H54 (cell line): ENCODE measurements at places on chromosomes 11 and 22.

DNA sequence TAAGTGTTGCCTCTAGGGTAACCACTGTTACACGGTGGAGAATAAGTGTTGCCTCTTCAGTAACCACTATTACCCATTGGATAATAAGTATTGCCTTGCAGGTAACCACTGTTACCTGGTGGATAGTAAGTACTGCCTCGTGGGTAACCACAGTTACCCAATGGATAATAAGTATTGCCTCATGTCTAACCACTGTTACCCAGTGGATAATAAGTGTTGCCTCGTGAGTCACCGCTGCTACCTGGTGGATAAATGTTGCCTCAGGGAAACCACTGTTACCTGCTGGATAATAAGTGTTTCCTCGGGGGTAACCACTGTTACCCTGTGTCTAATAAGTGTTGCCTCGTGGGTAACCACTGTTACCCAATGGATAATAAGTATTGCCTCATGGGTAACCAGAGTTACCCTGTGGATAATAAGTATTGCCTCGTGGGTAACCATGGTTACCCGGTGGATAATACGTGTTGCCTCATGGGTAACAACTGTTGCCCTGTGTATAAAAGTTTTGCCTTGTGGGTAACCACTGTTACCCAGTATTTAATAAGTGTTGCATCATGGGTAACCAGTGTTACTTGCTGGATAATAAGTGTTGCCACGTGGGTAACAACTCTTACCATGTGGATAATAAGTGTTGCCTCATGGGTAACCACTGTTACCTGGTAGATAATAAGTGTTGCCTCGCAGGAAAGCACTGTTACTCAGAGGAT lies 12.3 kb upstream of the NXPE4 start:
- no peak for DNase-seq

GRCh38 chr11:46315033-46315738 lies 32.1 kb upstream of the DGKZ start:
- DNase-seq, result peak; percentile 96

DNA sequence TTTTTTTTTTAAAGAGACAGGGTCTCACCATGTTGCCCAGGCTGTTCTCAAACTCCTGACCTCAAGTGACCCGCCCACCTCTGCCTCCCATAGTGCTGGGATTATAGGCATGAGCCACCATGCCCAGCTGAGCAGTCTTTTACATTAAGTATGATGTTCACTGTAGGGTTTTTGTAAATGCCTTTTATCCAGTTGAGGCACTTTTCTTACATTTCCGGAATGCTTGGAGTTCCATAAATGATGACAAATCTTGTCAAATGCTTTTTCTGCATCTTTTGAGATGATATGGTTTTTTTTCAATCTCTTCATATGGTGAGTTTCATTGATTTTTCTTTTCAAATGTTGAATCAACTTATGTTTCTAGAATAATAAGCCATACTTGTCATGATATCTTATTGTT lies 29.4 kb upstream of the CTTN start:
- DNase-seq, result no peak

DNA sequence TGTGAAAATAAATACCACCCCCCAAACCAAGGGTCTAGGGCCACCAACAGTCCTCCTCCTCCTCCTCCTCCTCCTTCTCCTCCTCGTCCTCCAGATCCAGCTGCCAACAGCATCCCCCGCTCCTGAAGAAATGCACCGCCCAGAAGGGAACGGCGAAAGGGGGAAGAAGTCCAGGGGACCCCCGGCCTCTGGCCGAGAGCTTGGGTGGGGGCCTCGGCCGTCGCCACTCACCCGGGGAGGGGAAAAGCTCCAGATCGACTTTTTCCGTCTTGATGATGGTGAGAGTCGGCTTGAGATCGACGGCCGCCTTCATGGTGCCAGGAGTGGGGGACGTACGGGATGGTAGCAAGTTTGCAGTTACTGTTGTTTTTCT lies 65.7 kb downstream of the ETS1 start:
- DNase-seq, result no peak

GRCh38 chr11:119763071-119763728 lies 34.2 kb upstream of the NECTIN1 start:
- DNase-seq, result no peak
